ENCODE measurements at places on chromosomes 16 and 17. TPM values are rescaled to one million over a fixed set of nuclear protein-coding genes. Genes with fewer than 3 reads are reported as not detected.
A peak's percentile ranks its signal among the peaks of the same experiment; 100 is the strongest.

GRCh38 chr17:78802008-78802407 lies 19.9 kb upstream of the CYTH1 start:
- no peaks in the 10 kb centered on the region for H3K27me3 ChIP-seq
- peaks cover 8% of the 10 kb centered on the region for H3K4me1 ChIP-seq
- no peak for DNase-seq
- no peak overlapping the region for H3K4me3 ChIP-seq
- H3K27ac ChIP-seq = no peak overlapping the region
- H3K36me3 ChIP-seq = peaks cover 2% of the 10 kb centered on the region

CPNE7 gene
- 1.9 TPM for total RNA-seq

DNA sequence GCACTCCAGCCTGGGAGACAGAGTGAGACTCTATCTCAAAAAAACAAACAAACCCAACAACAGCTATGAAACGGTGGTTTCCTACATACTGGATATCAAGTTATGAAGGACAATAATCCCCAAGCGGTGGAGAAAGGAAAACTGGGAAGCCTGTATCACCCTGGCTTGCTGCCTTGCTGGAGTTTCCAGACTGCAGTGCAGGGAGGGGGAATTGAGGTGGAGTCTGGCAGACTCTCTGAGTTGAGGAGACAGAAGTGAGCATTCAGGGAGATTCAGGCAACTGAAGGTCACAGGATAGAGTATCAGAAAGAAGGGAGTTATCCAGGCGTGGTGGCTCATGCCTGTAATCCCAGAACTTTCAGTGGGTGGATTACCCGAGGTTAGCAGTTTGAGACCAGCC lies 11.9 kb downstream of the QRICH2 start:
- no peak overlapping the region for H3K4me3 ChIP-seq
- DNase-seq = no peak
- H3K27me3 ChIP-seq = no peaks in the 10 kb centered on the region
- no peaks in the 10 kb centered on the region for H3K4me1 ChIP-seq
- H3K27ac ChIP-seq = no peak overlapping the region

DNA sequence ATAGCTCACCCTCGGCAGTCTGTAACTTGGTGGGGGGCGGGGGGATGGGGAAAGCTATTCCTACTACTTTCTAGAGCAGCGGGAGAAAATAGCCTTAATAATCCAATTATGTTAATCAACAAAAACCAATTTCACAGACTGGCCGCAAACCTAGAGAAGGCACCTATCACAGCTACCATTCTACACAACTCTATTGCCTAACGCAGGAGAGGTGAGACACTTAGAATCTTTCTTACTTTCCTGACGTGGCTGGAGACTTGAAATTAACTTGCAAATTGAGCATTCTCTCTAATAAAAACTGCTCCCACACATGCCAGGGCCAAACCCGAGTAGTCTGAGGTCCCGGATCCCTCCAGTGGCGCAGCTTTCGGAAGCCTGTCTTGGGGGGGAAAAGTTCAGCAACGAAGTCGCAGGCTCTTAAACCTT lies 794 bp downstream of the SMG6 start:
- DNase-seq = no peak
- peak overlapping the region; percentile 88 for H3K27ac ChIP-seq
- H3K4me3 ChIP-seq = peak overlapping the region; percentile 82
- peaks cover 19% of the 10 kb centered on the region for H3K36me3 ChIP-seq
- H3K4me1 ChIP-seq = peaks cover 35% of the 10 kb centered on the region
- H3K27me3 ChIP-seq = no peaks in the 10 kb centered on the region

- no peaks in the 10 kb centered on the region for H3K27me3 ChIP-seq
- H3K4me3 ChIP-seq = no peak overlapping the region
- no peak overlapping the region for H3K27ac ChIP-seq
- H3K36me3 ChIP-seq = peaks cover 45% of the 10 kb centered on the region
- H3K4me1 ChIP-seq = no peaks in the 10 kb centered on the region
- peak; percentile 54 for DNase-seq
Observed at GRCh38 chr16:491220-491919, 36.1 kb upstream of the CAPN15 start.

DNA sequence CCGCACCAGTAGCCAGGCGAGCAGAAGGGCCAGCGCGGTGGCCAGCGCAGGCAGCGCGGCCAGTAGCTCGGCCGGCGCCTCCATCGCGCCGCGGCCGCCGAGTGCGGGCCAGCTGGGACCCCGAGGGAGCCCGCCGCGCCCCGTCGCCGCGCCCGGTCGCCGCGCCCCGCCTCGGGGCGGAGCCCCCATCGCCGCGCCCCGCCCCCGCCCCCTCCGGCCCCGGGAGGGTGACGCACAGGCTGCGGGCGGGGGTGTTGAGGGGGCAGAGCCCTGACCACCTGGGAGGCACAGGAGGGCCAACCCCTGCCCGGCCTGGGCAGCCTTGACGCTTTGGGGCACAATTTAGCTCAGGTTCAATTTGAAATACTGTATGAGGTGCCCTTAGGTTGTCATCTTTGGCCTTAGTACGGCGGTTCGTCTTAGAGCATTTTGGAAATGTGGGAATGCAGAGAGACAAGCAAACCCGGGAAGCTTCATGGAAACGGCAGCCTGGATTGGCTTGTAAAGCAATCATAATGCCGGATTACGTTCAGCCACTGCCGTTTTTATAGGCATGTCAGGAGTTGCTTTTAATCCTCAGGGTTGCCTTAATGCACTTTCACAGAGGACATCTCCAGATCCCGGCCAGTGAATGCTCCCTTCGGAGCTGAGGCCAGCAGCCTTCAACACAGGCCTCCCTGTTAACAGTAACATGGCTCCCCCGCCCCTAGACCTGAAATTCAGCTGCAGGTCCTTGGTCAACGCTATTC lies at the start of gene MXRA7:
Gene MXRA7, minus strand, starts transcription at position 103 of the 749 bp plus-strand sequence. Its CDS starts 19 bp downstream, at position 84.
- H3K4me1 ChIP-seq = peaks cover 34% of the 10 kb centered on the region
- peak within 1 kb of the TSS; percentile 84 for H3K27ac ChIP-seq

ADORA2B gene
- 4.2 TPM for total RNA-seq

WBP2 gene
- 70.1 TPM for total RNA-seq

DNA sequence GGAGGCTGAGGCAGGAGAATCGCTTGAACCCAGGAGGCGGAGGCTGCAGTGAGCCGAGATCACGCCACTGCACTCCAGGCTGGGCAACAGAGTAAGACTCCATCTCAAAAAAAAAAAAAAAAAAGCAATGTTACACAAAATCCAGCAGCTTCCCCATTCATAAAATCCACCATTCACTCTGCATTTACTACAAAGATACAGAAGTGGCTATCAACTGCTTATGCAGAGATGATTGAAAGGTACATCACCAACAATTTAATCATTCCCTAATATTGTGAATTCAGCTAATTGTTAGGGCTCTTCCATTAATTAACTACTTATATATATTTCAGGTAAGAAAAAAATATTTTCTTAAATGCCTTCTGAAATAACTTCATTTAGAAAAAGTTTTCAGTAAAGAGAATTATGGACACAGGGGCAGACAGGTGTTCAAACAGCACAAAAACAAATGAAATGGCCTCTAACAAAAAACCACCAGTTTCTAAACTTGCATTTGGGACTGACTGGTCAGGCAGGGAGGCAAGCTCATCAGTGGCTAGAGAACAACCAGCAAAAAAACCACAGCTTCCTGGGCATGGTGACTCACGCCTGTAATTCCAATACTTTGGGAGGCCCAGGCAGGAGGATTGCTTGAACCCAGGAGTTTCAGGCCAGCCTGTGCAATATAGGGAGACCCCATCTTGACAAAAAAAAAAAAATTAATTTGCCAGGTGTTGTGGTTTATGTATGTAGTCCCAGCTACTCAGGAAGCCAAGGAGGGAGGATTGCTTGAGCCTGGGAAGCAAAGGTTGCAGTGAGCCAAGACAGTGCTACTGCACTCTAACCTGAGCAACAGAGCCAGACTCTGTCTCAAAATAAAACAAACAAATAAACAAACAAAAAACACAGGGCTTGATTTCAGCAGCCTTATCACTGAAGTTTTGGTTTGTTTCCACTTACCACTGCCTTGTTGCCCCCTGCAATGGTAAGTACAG lies 26.3 kb downstream of the ERN1 start:
- no peak overlapping the region for H3K4me3 ChIP-seq
- peak; percentile 17 for DNase-seq

DNA sequence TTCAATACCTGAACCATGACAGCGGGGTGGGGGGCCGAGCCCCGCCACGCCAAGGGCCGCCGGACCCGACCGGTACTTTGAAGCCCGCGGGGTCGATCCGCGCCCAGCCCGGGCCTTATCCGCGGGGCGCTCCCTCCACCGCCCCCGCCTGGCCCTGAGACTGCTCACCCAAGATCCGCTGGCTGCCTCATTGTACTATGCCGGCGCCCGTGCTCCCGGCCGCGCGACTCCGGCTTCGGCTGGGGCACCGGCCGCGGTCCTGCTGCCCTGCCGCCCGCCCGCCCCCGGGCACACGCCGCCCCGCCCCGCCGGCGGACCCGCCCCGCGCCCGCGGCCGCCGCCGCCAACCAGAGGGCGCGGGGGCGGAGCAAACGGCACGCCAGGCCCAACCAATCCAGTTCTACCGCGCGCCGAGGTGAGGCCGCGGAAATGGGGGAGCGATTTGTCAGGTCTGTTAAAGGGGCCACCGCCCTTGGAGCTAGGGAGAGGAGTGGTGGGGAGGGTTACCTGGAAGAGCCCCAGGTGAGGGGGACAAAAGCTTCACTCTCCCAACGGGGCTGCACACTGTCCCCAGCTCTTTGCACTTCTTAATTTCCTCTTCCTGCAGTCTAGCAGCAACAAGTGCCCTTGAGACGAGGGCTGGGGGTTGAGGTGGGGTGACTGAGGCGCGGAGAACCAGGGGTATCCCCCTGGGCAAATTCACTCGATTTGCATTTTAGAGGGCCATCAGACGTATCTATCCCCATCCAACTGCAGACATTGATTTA lies at the start of gene TEX2:
Gene TEX2, minus strand, starts transcription at position 261 of the 767 bp plus-strand sequence. CDS start 49,043 bp downstream, outside the sequence.
- peak within 1 kb of the TSS; percentile 85 for H3K4me3 ChIP-seq
- peak; percentile 93 for DNase-seq
- no peaks in the 10 kb centered on the region for H3K36me3 ChIP-seq
- H3K4me1 ChIP-seq = peaks cover 30% of the 10 kb centered on the region
- H3K27ac ChIP-seq = peak within 1 kb of the TSS; percentile 86

DNA sequence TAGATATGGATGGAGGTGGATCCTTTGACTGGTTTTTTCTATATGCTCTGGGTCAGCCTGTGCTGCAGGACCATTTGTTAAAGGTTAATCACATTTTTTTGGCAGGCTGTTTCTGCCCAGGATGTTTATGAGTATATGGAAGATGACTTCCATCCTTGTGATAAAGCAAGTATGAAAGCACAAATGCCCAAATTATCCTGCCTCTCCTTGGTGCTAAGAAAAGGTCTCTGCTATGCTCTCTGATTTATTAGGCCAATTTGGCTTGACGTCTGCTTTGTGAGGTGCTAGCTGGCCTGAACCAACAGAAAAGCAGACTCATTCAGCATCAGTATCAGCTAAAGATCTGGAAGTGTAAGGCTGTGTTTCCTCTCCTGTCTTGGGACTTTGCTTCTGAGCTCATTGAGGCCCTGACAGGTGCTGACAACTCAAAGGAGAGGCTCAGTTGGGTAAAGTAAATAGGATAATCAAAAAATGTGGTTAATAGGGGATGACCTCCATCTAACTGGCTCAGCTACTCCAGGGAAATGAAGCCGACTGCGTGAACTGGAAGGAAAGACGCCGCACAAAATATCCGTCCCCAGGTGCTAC lies 15.2 kb downstream of the ANKRD40 start:
- no peak overlapping the region for H3K4me3 ChIP-seq
- H3K27me3 ChIP-seq = no peaks in the 10 kb centered on the region
- peaks cover 28% of the 10 kb centered on the region for H3K36me3 ChIP-seq
- H3K27ac ChIP-seq = no peak overlapping the region

MT1B gene
- not detected for total RNA-seq

CYGB gene
- 11.1 TPM for total RNA-seq

DNA sequence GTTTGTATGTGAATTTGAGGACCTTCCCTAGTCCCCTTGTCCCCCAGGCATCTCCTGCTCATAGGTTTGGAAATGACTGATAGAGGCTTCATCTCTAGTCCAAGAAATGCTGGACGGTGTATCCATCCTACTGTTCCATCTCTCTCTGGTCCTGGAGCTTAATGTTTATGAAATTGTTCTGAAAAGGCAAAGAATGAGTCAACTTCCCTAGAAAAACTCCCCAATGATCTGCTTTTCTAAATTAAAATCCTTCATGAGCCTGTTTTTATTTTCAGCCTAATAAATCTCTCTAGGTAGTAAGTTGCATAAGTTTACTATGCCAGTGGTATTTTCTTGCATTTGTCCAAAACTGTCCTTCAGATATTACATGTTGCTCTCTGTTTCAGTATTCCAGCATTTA lies 2.1 kb upstream of the IGSF6 start:
- no peak for DNase-seq
- peaks cover 4% of the 10 kb centered on the region for H3K4me1 ChIP-seq
- H3K27me3 ChIP-seq = no peaks in the 10 kb centered on the region
- H3K27ac ChIP-seq = peak overlapping the region; percentile 30
- H3K4me3 ChIP-seq = no peak overlapping the region

- DNase-seq = no peak
- no peak overlapping the region for H3K4me3 ChIP-seq
- H3K27me3 ChIP-seq = no peaks in the 10 kb centered on the region
- no peak overlapping the region for H3K27ac ChIP-seq
Observed at GRCh38 chr17:73874008-73874720, 229.9 kb upstream of the SDK2 start.

DNA sequence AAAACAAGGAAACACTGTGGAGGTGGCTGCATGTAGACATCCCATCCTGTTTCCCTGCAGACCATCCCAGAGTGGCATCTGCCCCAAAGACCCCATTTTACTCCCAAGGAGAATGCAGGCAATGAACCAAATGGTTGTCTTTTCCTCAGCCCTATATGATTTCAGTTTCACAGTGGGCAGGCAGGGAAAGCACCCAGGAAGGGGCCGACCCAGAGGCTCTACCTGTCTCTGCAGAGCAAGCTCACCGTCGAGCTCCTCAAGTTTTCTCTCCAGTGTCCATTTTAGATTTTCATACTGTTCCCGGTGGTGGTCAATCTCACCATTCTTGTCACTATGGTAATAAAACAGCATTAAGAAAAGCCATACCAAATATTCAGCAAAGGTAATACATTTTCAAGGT lies 14.6 kb downstream of the CCDC57 start:
- DNase-seq = no peak
- peaks cover 21% of the 10 kb centered on the region for H3K36me3 ChIP-seq
- H3K27me3 ChIP-seq = no peaks in the 10 kb centered on the region
- H3K4me3 ChIP-seq = no peak overlapping the region

- no peak overlapping the region for H3K4me3 ChIP-seq
- no peaks in the 10 kb centered on the region for H3K27me3 ChIP-seq
- no peak overlapping the region for H3K27ac ChIP-seq
- DNase-seq = no peak
- H3K36me3 ChIP-seq = no peaks in the 10 kb centered on the region
- H3K4me1 ChIP-seq = no peaks in the 10 kb centered on the region
Observed at GRCh38 chr17:67027031-67027628, 17.2 kb upstream of the CACNG1 start.

- no peaks in the 10 kb centered on the region for H3K36me3 ChIP-seq
- H3K4me1 ChIP-seq = peaks cover 7% of the 10 kb centered on the region
- no peak for DNase-seq
Observed at GRCh38 chr17:17636272-17636885, 44.9 kb upstream of the PEMT start.

- DNase-seq = no peak
- no peak overlapping the region for H3K27ac ChIP-seq
- no peaks in the 10 kb centered on the region for H3K4me1 ChIP-seq
Observed at GRCh38 chr17:73855720-73856333, 211.6 kb upstream of the SDK2 start.

- H3K4me3 ChIP-seq = no peak overlapping the region
- H3K4me1 ChIP-seq = no peaks in the 10 kb centered on the region
- no peaks in the 10 kb centered on the region for H3K36me3 ChIP-seq
- no peak for DNase-seq
Observed at GRCh38 chr16:63192980-63193379, 1156.7 kb upstream of the CDH8 start.

FOXN1 gene
- total RNA-seq = not detected

KRTAP4-5 gene
- not detected for total RNA-seq

All from upper lobe of left lung (tissue), 6 donors.